Amniotic epithelial cell (primary cell): ENCODE measurements at places on chromosomes 4 and X.

- DNase-seq = no peak
Measured at GRCh38 chr4:183508697-183509335, 4.0 kb downstream of the ING2 start.

DNA sequence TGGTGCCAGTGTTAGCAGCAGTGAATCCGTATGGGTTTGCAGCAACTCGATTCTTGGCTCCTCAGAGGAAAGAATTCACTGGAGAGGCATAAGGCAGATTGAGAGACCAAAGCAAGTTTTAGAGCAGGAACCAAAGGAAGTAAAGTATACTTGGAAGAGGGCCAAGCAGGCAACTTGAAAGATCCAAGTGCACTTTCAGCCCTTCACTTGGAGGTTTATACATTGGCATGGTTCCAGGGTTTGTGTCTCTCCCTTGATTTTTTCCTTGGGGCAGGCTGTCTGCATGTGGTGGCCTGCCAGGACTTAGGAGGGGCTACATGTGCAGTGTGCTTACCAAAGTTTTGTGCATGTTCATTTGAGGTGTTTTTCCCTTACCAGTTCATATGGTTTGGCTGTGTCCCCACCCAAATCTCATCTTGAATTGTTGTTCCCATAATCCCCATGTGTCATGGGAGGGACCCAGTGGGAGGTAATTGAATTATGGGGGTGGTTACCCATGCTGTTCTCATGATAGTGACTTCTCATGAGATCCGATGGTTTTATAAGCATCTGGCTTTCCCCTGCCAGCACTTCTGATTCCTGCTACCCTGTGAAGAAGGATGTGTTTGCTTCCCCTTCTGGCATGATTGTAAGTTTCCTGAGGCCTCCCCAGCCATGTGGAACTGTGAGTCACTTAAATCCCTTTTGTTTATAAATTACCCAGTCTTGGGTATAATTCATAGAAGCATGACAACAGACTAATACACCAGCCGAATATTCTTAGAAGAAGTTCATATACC, 86.2 kb upstream of the TSPAN5 start:
- DNase-seq = peak; percentile 26

GRCh38 chr4:8702020-8702495, 109.5 kb downstream of the CPZ start:
- no peak for DNase-seq

DNA sequence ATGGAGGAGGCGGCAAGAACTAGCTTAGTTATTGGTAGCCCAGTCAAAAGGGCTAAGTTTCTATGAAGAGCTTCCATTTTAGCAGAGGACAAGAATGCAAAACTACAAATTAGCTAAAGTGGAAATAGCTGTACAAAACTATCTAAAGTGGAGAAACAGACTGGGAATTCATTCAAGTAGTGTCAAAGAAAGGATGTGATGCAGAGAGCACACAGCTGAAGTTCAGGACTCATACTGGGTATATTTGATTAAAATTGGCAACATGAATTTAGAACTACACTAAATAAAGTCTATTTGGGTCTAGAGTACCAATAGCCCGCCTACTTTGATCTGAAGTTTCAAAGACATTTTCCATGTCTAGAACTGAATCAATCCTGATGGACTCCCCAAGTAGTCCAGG, 33.1 kb upstream of the GNRHR start:
- no peak for DNase-seq

DNA sequence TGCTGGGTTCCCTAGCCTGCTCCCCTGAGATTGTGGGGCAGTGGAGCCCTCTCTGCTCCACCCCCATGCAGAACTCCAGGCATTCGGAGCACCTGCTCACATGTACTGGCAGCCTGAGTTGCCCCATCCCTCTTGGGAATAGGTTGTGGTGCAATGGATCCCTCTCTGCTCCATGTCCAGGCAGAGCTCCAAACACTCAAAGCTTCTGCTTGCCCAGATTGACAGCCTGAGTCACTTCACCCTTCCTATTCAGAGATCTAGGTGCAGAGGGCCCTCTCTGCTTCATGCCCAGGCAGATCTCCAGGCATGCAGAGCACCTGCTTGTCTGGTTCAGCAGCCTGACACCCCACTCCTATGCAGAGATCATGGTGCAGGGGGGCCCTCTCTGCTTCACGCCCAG, 18.6 kb upstream of the TEX13B start:
- no peak for DNase-seq

- peak; percentile 24 for DNase-seq
Measured at GRCh38 chr4:127783026-127783769, 1.1 kb downstream of the HSPA4L start.

DNA sequence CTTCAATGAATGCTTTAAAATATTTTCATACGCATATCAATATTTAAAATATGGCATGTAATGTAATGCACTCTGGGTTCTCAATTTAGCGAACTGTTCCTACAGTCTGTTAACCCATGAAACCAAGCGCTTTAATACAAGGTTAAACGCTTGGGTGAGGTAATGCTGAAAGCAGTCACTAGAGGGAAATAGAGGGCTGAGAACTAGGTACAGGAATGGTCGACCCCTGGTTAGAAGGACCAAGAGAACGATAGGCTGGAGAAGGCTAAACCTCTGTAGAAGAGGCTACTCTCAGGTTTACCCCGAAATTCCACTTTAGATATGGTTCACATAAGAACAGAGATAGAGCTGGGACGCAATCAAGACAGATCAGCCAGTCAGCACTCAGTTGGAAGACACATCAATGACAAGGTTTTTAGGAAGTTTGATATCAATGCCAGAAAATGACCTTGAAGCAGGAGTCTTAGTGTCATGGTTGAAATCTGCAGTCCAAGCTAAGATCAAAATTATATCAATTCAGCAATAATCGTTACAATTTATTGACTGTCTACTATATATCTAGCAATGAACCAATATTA, 26.9 kb downstream of the ARSJ start:
- DNase-seq = peak; percentile 66

DNA sequence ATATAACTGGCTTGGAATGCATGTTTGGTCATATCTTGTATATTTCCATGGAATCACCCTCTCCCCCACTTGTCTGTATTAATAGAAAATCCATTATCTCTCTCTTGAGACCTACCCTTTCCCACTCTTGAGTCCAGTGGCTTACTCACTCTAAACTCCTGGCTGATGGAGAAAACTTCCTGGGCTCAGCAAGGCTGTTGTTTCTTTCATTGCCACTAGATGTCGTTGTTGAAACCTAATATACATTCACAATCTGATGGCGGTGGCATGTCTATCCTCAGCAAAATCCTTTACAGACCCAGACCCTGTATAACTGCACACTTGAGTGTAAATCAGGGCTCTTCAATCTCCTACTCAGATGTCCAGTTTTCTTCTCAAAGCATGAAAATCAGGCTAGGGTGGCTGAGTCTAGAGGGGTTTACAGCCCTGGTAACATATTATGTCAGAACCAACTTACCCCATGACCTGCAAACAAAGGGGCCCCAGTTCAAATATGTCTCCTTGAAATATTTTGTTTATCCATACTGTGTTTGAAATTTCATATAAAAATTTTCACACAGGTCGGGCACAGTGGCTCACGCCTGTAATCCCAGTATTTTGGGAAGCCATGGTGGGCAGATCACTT, 70.0 kb upstream of the FAM241A start:
- peak; percentile 76 for DNase-seq

DNA sequence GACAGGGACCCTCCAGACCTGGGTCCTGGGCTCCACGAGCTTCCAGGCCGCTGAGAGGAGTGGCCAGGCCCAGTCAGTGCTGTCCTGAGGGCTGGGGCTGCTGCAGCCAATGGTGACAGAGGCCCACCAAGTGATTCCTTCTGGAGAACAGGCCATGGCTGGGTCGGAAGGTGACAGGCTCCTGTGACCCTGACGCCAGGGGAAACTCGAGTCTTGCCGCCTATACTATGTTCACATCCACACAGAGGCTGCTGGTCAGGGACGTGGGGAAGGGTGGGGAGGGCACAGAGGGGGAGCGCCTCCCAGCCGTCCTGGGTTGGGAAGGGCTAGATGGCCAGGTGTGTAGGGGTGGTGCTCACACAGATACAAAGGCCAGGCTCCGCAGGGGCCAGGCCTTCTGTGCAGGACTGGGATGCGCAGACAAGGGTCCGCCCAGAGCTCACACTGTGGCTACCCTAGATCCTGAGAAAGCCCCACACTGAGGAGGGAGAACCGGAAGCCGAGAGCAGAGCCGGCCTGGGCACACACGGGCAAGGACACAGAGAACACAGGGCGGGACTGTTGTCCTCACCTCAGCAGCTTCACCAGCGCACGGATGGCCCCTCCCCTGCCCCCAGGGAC, 81.4 kb downstream of the HTRA3 start:
- no peak for DNase-seq

- DNase-seq = peak; percentile 37
Measured at GRCh38 chrX:154714925-154715324, 36.0 kb downstream of the GAB3 start.

DNA sequence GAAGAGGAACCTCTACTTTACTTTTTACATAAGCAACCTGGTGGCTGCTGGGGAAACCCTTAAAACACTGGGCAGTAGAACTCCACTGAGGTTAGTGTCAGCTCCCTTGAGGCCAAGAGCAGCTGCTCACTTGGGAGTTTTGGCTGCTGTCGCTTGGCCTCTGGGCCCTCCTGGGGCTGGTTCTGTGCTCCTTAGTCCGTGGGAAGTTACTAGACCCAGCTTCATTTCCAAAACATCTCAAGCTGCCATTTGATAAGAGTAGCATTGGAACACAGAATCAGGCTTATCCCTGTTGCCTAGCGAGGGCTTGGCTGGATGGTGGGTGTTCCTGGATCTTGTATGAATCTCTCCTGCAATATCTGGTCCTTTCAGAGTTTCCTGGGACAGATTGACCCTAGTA, 26.1 kb downstream of the RNF4 start:
- DNase-seq = no peak

GRCh38 chr4:78297116-78297800, 240.1 kb downstream of the FRAS1 start:
- DNase-seq = peak; percentile 73

DNA sequence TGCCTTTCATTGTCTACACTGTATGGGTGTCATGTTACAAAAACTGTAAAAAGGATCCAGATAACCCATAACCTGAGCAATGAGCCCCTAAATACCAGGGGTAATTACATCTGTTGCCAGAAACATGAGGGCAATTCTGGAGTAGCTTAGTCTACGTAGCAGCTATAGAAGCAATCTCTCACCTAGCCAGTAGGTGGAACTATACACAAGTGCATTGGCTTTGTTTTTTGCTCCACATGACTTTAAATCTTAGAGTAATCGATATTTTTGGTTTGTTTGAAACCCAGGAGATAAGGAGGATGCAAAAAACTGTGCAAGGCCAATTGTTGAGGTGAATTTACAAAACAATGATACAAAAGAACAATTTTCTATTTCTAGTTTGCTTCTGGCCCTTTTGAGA, 57.5 kb downstream of the GPR82 start:
- DNase-seq = peak; percentile 43
